Aorta (tissue), 5 donors: ENCODE measurements at places on chromosomes 16 and 17.

GRCh38 chr17:3950584-3950983 is 13.7 kb downstream of the ATP2A3 start:
- no peak for DNase-seq

DNA sequence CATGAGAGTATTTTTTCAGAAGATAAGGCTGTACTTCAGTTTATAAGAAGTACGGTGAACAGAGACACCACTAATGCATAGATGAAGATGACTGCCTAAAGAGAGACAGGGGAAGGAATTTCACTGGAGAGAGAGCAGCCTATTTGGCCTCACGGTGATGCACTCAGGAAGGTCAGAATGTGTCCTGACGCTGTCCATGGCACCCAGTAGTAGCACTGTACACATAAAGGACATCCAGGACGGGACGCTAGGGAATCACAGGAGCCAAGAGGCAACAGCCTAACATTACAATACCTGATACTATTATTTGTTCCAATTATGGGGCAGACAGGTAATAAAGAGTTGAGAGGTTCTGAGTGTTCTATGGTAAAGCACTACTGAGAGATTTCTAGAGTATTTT is 24.9 kb upstream of the LRRC37A start:
- no peak for DNase-seq

DNA sequence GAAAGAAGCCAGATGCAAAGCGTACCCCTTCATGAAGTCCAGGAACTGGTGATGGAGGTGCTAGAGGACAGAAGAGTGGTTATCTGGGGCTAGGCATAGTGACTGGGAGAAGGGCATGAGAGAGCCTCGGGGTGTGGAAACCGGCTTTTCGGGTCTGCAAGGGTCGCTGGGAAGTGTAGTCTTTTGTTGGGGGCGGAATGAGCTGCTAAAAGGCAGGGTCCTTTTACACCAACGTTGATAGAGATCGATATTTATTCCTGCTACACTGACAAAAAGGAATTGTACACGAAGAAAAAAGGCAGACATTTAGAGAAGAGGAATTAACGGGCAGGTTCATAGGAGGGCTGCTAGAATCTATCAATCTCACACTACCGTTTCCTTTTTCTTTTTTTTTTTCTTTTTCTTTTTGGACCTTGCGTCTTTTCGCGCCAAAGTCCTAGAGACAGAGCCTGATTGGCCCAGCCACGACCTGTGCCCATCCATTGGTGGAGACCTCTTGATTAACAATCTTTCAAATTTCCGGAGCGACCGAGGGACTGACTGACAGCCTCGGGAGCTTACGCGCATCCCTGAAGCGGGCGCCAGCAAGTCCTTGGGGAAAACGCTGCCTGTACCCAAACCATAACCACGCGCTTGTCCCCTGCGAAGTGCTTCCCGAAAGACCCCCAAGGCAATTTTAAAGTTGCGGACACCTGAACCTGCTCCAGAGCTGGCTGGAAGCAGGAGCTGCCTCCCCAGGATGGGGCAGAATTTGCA is 27.7 kb upstream of the DHRS7B start:
- peak; percentile 83 for DNase-seq

- DNase-seq = no peak
Observed at GRCh38 chr17:55691666-55692065, 31.0 kb downstream of the TMEM100 start.

- DNase-seq = no peak
Observed at GRCh38 chr16:11966173-11966572, 1.2 kb downstream of the TNFRSF17 start.

DNA sequence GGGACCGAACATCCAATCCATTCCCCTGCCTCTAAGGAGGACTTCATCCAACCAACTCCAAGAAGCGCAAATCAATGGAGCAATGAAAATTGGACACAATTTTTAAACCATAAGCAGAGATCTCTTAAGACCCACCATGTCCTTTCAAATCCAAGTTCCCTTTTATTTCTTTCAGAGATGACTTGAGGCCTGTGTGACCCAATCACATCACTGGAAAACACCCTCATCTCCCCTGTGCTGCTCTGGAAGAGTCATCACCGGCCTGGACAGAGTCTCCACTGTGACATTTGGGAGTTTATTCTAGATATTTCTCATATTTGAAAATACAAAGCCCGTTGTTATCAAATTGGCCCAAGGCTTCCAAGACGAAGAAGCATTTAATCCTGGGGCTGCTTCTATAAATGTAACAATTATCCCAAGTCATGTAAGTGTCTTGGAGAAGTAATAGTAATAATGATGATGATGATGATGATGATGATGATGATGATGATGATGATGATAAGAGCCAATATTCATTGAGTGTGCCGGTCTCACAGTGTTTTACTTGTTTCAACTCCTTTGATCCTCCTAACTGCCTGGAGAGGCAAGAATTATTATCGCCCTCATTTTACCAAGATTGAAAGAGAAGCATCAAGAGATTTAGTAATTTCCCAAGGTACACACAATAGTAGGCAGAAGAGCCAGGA is 72.1 kb downstream of the COPRS start:
- DNase-seq = no peak

- peak; percentile 21 for DNase-seq
Observed at GRCh38 chr17:47732399-47733046, 513 bp upstream of the TBX21 start.

GRCh38 chr16:72836985-72837384 is 210.9 kb downstream of the ZFHX3 start:
- no peak for DNase-seq

- DNase-seq = no peak
Observed at GRCh38 chr16:87329436-87330256, 12.5 kb upstream of the C16orf95 start.

DNA sequence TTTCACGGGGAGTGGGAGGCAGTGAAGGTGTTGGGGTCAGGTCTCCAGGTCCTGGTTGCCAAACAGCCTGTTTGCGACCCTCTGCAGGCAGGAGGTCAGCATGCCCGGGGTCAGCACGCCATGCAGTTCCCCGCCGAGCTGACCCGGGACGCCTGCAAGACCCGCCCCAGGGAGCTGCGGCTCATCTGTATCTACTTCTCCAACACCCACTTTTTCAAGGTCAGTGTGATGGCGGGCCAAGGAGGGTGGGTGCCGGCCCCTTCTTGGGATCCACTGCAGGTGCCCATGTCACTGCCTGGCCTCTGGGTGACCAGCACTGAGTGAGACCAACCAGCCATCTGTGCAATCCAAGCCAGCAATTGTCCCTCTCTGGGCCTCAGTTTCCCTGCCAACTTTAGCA is 21.3 kb downstream of the ADGRG5 start:
- DNase-seq = no peak

DNA sequence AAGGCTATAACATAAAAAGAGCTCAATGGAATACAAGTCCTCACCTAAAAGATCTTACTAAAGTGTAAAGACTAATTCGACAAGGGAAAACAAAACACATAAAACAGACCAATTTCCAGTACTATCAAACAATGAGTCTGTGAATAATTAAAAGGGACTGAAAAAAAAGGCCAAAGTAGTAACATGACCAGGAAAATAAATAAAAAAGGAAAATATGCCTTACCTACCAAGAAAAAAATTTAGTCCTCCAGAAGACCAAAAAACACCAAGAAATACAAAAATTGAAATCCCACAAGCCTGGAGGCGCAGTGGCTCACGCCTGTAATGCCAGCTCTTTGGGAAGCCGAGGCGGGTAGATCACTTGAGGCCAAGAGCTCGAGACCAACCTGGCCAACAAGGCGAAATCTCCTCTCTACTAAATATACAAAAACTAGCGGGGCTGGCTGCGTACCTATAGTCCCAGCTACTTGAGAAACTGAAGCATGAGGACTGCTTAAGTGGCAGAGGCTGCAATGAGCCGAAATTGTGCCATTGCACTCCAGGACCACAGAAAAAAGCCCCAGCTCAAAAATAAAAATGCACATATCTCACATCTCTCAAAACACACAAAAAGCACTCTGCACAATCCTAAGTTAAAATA is 60.8 kb downstream of the TEX14 start:
- no peak for DNase-seq

DNA sequence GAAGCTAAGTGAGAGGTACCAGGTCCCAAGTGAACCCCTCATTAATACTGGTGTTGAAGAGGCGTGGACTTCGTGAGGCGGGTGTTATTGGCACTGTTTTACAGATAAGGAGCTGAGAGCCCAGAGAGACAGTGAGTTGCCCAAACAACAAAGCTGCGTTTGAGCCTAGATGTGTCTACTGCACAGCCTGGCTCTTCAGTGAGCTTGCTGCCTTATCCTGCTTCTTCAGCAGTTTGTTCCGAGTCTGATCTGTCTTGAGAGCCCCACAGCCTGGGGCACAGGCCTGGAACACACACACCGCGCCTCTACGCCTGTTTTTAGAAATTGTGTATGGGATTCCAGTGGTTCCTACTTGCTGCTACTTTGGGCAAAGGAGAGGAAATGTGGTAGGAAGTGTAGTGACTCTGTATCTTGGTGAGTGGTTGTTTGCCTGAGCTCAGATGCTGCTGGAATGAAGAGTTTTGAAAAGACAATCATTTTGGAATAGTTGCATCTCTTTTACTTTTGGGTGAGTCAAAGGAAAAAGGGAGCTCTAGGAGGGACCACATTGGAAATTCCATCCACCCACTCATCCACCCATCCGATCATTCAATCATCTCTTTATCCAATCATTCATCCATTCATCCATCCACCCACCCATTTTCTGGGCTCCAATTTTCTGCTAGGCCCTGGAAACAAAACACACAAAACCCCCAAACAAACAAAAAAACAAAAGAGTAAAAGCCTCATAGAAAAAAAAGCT is 22.3 kb upstream of the PLCG2 start:
- no peak for DNase-seq

- DNase-seq = no peak
Observed at GRCh38 chr17:62649570-62649969, 22.1 kb downstream of the MRC2 start.

GRCh38 chr17:45791935-45792334 is 7.8 kb downstream of the CRHR1 start:
- DNase-seq = peak; percentile 46

DNA sequence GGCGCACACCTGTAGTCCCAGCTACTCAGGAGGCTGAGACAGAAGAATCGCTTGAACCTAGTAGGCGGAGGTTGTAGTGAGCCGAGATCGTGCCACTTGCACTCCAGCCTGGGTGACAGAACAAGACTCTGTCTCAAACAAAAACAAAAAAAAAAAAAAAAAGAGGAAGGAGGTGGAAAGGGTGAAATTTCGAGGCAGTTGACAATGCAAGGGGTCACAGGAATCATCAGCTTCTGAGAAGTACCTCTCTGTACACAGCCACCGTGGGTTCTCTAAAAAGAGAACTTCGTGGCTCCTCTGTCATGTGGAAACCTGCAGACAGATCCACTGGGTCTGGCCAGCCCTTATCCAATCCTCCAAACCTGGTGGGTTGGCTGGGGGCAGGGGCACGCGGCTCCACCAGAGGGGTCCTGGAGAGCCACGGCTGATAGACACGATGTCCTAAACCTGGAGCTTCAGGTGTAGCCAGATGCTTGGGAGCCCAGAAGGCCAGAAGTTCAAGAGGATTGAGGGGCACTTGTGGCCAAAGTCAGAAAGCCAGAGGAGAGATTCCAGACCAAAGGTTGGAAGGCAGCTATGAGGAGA is 540 bp upstream of the CD300LF start:
- no peak for DNase-seq

DNA sequence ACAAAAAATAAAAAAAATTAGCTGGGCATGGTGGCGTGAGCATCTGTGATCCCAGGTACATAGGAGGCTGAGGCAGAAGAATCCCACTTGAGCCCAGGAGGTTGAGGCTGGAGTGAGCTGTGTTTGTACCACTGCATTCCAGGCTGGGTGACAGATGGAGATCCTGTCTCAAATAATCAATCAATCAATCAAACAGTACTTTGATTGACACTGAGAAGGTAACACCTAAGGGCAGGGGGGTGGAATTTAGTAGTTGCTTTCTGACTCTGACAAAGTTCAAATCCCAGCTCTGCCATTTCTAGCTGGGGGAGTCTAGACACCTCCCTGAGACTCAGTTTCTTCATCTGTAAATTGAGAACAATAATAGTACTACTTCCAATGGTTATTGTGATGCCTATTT is 12.0 kb downstream of the SSH2 start:
- no peak for DNase-seq

GRCh38 chr17:35726953-35727460 is 4.4 kb upstream of the RASL10B start:
- no peak for DNase-seq

DNA sequence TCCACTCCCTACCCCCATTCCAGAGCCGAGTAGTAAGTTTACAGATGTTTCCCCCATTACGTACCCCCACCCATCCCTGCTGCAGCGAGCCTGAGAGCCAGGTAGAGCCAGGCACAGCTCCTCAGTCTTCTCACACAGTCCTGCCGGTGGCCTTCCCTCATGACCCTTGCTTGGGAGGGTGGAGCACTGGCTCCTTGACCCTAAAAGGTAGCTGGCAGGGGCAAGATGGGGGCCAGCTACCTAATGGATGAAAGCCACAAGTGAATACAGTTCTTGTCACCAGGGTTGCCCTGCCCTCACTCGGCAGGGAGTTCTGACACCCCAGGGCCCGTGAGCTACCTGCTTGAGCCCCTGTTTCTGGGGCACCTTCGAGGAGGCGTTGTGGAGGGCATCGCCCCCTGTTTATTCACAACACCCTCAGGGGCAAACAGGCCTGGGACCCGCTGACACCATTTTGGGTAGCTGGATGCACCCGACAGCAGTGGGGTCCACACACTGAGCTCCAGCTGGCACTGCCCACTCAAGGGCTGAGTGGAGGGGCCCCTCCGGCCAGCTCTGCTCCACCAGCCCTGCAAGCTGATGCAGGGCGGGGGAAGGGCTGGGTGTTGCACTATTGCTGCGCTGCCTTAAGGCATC is 22.2 kb downstream of the ADAM11 start:
- DNase-seq = no peak

- DNase-seq = no peak
Observed at GRCh38 chr17:58611331-58611730, 80.5 kb downstream of the TEX14 start.

DNA sequence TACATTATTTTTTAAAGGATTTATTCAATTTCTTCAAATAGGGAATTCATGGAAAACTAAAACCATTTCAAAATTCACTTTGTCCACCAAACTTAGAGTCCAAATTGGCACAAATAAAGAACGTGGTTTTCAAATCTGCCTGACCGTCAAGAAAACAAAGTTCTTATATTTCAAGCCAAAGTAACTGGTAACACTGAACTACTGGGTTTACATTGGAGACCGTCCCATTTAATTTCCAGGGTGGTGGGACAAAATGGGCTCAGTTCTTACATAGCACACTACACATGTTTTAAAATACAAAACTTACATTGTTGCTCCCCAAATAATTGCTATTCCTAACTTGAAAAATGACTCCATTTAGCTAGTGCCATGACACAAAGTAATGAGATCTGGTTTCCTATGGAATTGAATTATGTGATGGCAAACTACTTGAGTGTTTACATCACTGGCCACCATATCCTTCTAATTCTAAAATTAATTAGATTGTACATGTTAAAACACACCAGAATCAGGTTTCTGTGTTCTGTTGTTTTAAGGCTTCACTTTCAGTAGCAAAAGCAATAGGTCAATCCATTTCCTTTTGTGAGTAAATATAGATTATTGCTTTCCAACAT is 6.5 kb downstream of the PSME3IP1 start:
- no peak for DNase-seq

GRCh38 chr17:38729886-38730525 is at the start of gene CISD3:
TSS of gene CISD3 (plus strand) at chr17:38730341. CDS start at chr17:38730359, 18 bp downstream.
- DNase-seq = peak; percentile 91
